NCI-H146 (cell line): ENCODE measurements at places on chromosomes 1 and 21.
A peak's percentile ranks its signal among the peaks of the same experiment; 100 is the strongest.

DNA sequence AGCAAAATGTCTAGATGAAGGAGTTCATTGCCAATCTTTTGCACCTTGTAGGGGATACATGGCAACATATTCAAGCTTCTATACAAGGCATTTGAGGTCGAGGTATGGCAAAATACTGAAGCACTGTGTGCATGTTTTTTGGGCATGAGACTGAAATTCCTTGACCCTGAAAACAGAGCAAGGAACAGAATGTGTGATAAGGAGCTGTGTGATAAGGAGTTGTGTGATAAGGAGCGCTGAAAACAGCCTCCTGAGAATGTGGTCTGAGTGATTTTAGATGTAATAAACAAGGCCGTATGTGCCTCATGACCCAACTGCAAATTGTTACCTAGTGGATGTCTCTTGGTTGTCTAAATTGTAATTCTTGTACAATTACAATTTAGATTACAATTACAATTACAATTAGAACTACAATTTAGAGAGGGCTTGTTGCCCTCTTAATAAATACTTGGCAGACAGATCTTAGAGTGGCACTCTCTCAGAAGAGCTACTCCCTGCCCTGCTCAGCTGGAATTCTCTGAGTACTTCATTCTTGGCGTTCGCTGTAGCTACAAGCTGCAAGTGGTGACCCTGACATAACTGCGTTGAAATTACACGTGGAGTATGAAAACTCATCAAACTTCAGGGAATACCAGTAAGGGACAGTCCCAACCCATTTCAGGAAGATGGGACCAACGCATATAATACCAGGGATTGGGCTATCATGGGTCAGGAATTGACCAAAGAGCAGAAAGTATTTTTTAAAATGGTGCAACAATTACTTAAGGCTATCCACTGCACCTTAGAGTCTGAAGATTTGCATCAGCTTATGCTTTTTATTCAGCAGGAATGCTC lies 20.0 kb upstream of the ITLN1 start:
- DNase-seq = no peak

DNA sequence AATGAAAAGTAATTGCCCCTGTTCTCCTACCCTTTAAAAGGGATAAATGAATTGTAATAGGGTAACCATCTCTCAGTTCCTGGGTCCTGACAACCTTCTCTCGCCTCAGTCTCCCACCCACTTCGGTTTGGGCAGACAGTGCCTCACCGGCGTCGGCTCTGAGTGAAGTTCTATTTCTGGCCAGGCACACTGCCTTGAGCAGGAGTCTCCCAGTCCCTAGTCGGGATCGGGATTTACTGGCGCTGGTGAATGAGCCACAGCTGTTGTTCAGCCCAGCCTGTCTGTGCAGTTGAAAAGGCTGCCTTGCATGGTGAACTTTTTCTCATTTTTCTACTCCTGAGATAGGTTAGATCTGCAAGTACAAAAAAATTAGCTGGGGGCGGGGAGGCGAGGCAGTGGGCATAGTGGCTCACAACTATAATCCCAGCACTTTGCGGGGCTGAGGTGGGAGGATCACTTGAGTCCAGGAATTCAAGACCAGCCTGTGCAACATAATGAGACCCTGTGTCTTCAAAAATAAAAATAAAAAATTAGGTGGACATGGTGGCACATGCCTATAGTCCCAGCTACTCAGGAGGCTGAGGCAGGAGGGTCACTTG lies 7.4 kb downstream of the PLEKHM2 start:
- no peak for DNase-seq

DNA sequence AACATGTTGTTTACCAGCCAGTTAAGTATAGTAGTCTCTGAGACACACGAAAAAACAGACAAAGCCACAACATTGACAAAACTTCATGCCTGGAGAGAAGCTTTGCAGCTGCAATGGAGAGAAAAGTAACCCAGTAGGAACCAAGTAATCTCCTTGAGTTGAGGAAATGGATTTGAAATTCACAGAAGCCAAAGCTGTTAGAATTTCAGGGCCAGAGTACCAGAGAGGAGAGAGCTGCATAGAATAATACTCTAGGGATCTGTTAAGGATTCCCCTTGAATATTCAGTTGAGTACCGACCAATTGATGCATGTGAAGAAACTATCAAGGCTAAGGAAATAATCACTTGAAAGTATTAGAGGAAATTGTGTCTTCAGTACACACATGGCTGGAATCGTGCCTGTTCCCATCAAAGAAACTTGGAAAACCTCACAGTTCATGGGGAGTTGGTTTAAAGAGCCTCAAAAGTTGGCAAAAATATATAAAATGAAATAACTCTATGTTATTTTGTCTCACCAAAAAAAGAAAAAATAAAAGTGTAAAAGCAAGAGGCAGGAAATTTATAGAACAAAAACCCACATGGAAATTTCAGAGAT lies 324.0 kb upstream of the NEGR1 start:
- DNase-seq = no peak

DNA sequence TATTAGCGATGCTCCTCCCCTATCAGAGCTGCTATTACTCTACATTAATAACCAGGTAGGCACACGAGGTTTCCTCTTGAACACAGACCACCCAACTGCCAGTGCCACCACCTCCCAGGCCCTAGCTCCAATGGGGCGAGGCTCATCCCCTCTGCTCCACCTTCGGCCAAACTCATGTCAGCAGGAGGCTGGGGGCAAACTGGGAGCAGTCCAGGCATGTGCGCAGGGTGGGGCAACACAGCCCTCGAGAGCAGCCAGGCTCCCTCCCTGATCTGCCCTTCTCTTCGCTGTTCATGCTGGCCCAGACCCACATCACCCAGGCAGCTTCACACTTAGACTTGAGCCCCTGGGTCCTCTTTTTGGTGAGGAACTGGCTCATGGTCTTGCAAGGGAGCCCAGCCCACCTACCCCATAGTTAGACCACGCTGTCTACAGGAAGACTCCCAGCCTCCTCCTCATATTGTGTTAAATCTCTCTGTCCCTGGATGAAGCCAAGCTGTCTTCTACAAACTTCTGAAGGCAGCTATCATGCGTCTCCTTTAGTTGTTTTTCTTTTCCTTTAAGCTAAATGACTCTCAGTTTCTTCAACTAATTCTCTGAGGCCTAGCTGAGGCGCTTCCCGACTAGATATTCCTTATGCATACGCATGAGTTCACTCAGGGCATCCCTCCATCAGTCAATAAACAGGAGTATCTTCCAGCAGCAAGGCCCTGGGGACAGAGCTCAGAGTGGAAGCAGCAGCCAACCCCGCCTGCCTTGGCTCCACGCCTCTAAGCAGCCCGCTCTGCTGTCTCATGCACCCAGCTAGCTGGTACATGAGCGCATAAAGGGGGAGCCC lies 12.0 kb downstream of the TMEM9 start:
- DNase-seq = no peak

DNA sequence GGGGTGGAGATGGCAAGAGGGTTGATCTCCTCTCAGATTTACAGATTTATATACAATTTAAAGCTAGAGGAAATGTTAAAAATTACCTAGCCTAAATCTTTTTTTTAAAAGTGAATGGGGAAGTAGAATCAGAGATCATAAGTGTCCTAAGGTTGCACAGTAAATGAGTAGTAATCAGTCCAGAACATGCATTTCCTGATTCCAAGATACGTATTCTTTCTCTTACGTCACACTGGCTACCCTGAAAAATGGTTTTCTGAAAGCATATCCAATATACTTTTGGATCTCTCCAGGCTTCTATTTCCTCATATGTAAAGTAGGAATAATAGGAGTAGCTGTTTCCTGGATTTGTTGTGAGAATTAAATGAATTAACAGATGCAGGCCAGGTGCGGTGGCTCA lies 11.7 kb downstream of the GADD45A start:
- no peak for DNase-seq

- no peak for DNase-seq
These were observed 70.5 kb downstream of the IGSF21 start for GRCh38 chr1:18178111-18178510.

GRCh38 chr1:246785494-246786111 lies 61.4 kb downstream of the SCCPDH start:
- peak; percentile 38 for DNase-seq

- DNase-seq = peak; percentile 57
These were observed 47.8 kb downstream of the UMODL1 start for GRCh38 chr21:42118901-42119300.

DNA sequence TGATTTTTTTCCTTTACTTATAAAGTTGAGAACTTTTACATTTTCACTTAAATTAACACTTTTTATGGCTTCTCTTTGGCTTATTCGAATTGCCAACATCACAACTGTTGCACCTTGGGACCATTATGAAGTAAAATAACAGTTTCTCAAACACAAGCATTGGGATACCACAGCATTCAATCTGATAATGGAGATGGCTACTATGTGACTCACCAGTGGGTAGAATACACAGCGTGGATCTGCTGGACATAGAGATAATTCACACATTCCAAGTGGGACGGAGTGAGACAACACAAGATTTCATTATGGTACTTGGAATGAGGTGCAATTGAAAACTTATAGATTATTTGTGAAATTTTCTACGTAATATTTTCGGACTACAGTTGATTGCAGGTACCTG lies 68.0 kb downstream of the ADAMTS1 start:
- no peak for DNase-seq

DNA sequence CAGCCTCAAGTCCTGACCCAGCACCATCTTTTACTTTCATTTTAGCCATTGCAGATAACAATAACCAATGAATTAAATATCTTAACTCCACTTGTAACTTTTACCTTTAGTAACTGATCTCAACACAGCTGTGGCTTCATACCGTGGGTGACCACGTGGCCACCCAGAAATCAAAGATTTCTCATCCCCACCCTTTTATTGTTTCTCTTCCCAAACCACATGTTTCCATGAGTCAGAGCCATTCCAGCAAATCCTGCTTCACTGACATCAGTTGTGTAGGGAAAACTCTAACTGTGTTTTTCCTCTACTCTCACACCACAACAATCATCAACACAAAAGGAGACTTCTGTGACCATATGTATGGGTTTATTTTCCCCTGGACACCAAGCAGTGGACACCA lies 25.1 kb upstream of the BRDT start:
- no peak for DNase-seq
